ENCODE measurements at places on chromosomes 11 and 22.
A peak's percentile ranks its signal among the peaks of the same experiment; 100 is the strongest.

DNA sequence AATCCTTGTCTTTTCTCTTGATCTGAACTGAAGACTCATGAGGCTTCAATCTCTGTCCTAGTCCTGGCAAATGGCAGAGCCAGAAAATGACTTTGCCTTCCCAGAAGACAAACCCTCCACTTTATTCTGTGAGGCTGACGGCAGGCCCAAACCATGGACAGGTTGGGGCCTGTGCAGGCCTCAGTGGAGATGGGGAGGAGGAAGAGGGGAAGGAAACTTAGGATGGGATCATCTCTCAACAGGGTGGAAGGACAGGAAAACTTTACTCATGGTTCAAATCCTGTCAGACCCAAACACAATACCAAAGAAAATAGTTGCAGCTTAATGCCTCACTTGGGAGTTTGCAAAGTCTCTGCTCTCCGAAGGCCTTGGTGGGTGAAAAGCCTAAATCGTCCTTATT lies 9.8 kb downstream of the RPL27A start:
- no peak for DNase-seq

- DNase-seq = no peak
These were observed 700 bp downstream of the FAM180B start for GRCh38 chr11:47587039-47587716.

DNA sequence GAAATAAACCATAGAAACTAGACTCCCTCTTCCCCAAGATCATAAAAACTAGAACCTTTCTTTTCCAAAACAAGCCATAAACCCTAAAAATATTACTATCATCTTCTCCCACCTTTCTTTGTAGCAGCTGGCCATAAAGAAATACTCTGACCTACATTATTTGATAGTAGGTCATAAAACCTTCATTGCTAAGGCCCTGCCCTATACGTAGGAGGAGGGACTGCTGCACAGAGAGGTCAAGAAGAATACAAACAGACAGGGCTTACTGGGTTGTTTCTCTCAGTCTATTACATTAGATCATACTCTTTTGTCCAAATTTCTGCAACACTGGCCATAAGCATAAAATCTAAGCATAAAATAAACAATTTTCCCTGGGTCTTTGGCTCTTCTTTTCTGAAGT lies 101.5 kb downstream of the TYR start:
- no peak for DNase-seq

DNA sequence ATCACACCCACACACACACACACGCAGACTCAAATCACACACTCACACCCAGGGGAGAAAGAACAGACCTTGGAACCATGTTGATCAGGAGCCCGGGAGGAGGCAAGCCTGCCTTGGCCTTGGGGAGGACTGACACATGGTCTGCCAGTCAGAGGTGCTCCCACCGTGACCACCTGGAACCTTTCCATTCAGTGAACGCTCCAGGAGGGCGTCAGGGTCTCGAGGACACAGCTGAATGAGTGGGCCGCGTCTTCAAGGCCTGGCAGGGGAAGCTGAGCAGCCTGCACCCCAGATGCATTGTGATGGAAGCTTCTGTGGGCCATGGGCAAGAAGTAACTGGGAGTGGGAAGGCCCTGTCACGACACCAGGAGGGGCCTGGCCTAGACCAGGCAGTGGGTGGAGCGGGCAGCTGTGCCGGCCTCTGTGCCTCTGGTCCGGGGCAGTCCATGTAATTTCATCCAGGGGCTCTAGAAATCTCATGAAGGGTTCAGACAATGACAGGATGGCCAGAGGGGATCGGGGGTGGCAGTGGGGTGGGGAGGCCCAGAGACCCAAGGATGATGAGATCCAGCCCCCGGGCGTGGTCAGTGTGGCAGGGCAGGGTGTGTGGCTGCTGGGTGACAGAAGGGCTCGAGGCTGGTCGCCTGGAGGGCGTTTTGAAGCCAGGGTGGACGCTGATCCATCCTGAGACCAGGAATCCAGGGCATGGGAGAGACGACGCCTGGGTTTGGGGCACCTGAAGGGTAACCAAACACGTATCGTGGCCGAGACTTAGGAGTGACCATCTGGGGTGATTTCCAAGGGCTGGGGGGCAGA lies 53.7 kb downstream of the IGF2 start:
- DNase-seq = no peak

DNA sequence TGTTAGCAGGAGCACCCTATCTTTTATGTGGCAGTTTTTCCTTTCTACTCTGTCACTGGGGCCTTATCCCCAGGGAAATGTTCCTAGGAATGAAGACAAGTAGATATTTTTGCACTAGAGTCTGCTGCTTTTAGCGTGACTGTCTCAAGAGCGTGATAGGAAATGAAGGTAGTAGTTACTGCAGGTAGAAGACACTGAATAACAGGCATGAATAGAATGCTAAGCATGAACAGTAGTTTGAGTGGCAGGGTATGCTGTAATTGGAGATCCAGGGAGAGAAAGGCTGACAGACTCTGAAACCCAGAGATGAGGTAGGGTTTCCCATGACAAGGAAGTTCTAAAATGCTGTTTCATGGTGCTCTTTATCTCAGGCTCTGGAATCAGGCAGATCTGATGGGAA lies 475.1 kb downstream of the NELL1 start:
- no peak for DNase-seq

- no peak for DNase-seq
These were observed 2.4 kb downstream of the MAPK11 start for GRCh38 chr22:50267591-50268390.

DNA sequence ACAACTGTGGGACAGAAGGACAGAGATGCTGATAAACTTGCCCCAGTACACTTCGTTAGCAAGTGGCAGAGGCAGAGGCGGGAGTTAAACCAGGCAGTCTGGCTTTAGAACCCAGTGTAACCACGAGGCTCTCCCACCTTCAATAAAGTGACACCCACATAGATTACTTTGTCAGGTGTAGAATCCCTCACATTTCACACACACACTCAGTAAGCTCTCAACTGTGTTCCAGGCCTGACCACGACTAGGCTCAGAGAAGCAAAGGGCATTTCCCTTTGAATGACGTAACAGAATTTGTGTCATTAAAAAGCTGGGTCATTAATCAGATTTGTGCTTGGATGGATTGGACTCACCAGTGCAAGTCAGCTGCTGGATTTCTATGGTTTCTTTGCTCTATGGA lies 118.3 kb upstream of the RCN1 start:
- DNase-seq = no peak

DNA sequence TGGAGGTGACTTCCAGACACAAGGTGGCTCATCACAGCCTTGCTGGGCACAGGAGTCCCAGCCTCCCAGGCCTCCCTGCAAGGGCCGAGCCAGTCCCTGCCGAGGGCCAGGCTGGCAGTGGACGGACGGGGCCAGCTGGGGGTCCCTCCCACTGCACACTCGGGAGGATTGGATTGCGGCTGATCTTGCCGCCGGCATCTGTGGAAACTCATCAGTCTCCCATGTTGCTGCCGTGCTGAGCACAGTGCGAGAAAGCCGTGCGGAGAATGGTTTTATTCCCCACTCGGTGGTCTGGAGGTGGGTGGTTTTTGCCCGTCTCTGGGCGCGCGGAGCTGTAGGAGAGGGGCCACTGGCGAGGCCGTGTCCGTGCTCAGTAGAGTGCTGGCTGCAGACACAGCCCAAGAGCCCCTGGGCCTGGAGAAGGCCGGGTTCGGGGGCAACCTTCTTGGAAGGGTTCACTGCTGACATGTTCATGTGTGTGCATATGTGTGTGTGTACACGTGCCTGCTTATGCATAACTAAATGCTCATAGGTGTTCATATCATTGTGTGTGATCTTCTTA lies 1246.4 kb downstream of the BRD1 start:
- DNase-seq = no peak

DNA sequence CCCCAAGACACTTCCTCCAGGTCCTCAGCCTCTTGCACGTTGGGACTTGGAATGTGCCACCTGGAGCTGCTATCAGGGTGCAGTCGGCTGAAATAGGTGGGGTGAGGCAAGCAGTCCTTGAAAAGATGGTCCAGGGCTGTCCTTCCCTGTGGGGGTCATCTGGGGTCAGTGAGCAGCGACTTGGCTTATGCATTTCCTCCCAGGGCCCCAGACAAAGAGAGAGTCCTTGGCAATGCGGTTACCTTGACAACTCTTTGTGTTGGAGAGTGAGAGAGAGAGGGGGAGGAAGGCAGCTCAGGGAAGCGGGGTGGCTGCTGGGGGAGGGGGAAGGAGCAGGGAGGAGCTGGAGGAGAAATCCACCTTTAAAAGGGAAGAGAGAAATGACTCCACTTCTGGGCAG lies 93.8 kb downstream of the MIAT start:
- no peak for DNase-seq

DNA sequence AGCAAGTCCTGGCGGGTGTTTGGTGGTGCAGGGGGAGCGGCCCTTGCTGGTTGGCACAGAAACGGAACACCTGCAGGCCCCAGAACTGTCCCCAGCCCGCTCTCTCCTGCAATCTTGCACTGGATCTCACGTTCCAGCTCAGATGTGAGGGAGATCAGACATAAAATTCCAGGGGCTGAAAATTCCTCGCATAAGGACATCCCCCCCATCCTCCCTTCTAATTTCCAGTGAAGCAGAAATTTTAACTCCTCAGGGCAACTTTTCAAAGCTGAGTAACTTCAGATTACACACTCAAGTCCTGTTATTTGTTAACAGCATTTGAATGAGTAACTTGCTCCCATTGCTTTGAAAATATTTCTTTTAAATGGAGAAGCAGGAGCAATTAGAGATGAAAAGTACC lies 40.3 kb upstream of the RASSF10 start:
- DNase-seq = no peak

- no peak for DNase-seq
These were observed 46.8 kb downstream of the BTG4 start for GRCh38 chr11:111465400-111465799.

DNA sequence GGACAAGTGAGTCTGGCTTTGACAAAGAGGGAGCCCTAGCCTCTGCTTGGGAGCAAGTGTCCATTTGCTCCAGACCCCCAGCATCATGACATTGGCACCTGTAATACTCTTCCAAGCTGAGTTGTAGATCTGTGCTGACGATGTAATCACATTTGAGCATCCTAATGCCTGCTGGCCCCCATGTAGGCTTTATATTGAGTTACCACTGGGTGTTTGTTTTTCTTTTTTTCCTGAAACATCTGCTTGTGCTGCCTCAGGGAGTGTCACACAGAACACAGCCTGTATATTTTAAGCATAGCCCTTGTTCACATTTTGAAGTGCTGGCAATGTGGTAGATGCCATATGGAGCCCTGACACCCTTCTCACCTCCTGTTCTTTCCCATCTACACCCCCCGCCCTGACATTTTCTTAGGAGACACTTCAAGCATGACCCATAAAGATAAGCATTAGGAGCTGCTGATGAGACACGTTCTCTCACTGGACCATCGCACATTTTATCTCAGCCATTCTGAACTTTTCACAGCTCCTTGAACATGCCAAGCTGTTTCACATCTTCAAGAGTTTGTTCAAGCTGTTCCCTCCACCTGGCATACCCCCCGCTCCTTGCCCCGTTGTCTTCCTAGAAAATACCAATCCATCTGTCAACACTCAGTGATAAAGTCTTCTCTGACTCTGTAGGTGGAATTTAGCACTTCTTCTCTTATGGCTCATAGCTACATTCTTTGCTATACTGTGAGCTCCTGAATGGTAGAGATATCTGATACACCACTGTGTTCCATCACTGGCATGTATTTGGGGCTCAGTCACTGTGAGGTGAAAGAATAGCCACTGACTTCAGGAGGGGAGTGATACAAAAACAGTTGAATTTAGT lies 128.7 kb downstream of the TRIM44 start:
- DNase-seq = peak; percentile 75

DNA sequence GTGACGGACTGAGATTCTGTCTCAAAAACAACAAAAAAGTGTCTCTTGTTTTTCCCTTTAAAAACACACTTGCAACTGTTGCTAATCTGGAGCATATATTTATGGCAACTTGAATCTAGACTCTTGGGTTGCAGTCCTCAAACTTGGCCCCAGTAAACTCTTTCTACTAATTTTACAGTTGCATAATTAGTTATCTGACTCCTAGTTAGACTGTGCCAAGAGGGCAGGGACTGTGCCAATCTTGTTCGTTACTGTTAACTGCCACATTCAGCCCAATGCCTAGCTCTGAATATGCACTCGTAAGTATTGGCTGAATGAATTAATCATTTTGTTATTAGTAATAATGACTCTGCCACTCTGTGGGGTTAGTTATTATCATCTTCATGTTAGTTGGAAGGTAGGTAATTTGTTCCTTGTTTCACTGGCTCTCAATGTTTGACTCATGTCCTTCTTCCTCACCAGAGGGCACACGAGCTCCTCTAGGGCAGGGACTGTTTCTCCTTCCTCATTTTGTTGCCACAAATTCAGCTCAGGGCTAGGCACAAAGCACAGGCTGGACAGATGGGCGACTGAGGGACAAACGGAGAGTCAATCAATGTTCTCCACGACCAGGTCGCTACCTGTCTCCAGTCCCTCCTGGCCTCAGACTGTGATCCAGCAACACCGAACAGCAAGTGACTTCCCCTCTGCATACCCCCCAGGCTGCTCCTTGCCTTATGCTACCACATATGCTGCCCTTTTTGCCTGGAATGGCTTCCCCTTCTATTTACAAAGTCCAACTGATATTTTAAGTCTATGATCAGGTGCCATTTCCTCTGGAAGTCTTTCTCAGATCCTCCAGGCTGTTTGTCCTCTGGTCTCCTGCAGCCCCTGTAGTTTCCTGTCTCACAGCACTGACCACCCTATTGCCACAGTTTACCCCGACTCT lies 9.0 kb downstream of the CLPB start:
- DNase-seq = peak; percentile 11

DNA sequence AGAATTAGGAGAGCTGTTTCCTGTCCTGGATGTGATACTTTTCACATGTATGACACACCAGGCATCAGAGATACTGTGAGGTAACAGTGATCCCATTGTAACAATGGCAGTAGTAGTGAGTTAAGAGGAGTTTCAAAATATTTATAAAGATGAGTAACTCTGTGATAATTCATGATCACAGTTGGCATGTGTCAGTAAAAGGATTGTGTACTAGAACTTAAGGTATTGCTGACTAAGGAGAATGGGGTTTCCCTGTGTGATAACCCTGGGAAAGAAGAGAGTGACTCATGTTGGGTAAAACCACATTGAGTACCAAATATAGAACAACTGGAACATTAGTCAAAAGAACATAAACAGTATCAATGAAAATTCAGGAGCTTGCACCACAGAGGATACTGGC lies 22.9 kb upstream of the SLC5A1 start:
- no peak for DNase-seq

- no peak for DNase-seq
These were observed 13.0 kb downstream of the OAF start for GRCh38 chr11:120223793-120224192.

- no peak for DNase-seq
These were observed 470.6 kb downstream of the NTM start for GRCh38 chr11:131841028-131841427.

- no peak for DNase-seq
These were observed 24.4 kb downstream of the OR8B12 start for GRCh38 chr11:124518989-124519451.

- no peak for DNase-seq
These were observed 36.4 kb upstream of the ACER3 start for GRCh38 chr11:76824083-76824939.
